Fibroblast of skin of scalp (primary cell): ENCODE measurements at places on chromosomes 1 and 21.

DNA sequence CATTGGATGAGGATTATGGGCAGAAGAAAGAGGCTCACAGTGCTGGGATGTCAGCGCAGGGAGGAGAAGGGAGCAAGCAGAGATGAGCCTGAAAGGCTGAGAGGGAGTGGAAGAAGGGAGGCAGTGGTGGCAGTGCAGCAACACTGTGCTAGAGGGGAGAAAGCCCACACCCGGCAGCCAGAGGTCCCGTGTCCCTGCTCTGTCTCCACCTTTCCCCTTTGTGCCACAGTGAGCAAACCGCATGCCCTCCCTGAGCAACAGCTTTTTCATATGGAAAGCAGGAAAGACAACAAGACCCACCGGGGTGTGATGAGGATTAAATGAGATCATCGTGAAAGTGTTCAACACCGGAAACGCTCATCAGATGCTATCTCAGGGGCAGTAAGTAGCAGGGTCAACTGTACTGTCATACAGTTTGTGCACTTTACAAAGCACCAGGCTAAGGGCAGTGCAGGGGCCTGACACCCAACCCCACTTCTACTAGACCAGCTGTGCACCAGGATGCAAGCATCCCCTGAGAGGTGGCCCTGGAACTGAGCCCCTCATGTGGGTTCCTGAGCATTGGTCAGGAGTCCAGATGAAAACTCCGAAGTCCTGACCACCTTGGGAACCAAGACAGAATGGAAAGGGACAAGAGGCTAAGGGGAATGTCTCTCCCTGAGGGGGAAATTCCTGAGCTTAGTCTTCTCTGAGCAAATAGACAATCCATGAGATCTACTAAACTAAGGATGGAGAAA lies 9.1 kb downstream of the NHLH1 start:
- DNase-seq, result peak; percentile 61

DNA sequence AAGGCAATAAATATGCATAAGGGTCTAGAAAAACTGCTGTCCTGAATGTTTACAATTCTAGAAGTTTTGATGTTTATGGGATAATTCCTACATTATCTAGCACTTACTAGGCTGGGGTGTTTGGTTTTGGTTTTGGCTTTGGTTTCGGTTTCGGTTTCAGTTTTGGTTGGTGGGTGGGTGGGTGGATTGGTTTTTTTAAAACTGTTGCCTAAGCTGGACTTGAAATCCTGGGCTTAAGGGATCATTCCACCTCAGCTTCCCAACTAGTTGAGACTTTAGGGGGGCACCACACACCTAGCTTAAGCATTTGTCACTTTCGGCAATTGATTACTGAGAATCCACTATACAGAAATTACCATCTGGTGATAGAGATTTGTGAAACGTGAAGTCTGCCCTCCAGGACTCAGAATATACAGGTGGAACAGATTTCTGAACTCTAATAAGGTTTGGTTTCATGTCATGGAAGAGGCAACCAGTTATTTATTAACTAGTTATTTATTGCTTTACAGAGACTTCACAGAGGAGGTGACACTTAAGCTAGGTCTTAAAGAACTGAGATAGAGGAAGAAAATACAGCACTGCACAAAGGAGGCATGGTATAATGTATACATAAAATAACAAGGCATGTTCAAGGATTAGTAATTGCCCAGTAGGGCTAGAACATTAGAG lies 69.6 kb downstream of the PIK3R3 start:
- peak; percentile 9 for DNase-seq

GRCh38 chr1:62367005-62367557 lies 47.8 kb upstream of the KANK4 start:
- no peak for DNase-seq

GRCh38 chr1:40197656-40198055 lies 36.5 kb downstream of the RLF start:
- no peak for DNase-seq

- DNase-seq, result no peak
These were observed 633 bp downstream of the DMRTA2 start for GRCh38 chr1:50422675-50422945.

DNA sequence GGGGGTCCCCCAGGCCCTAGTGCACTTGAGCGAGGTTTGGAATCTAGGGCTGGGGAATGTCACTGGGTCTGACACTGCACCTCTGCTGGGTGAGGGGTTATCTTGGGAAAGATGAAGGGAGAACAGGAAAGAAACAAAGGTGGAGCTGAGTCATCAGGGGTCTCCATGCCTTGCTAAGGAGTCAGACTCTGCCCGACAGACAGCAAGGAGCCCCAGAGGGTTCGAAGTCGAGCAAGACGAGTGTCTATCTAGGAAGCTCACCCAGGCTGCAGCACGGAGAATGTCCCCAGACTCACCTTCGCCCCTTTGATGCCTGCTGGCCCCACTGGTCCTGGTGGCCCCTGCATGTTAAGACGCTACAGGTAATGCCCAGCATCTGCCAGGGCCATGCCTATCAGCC lies 18.0 kb downstream of the COL16A1 start:
- DNase-seq, result no peak

DNA sequence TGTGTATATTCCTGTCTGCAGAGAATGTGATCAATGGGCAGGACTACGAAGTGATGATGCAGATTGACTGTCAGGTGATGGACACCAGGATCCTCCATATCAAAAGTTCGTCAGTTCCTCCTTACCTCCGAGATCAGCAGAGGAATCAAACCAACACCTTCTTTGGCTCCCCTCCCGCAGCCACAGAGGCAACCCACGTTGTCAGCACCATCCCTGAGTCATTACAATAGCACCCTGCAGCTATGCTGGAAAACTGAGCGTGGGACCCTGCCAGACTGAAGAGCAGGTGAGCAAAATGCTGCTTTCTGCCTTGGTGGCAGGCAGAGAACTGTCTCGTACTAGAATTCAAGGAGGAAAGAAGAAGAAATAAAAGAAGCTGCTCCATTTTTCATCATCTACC lies 65.2 kb downstream of the OLFML2B start:
- DNase-seq, result peak; percentile 45

GRCh38 chr1:1118876-1119220 lies 3.0 kb upstream of the C1orf159 start:
- DNase-seq, result no peak

DNA sequence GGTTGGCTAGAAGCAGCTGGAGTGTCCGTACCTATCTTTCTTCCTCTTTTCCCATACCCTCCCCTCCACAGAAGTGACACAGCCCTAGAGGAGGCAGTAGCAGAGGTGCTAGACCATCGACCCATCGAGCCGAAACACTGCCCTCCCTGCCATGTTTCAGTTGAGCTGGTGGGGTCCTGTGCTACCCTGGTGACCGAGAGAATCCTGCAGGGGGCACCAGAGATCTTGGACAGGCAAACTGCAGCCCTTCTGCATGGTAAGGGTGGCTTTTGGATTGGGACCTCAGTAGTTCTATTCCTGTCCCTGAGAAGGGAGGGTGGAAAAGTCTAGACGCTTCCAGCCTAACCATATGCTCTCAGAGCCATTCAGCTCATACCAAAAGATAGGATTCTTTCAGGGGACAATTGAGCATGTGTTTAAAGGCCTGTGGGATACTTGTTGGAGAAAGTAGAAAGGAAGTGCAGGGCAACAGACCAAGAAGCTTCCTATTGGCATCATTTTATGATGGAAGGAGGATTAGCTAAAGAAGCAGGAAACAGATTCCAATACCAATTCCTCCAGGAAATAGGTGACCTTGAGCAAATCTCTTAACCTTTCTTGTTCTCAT lies 11.7 kb upstream of the BNIPL start:
- DNase-seq, result peak; percentile 66

- no peak for DNase-seq
These were observed 10.3 kb upstream of the SLC45A1 start for GRCh38 chr1:8307628-8308027.

- no peak for DNase-seq
These were observed 50.3 kb downstream of the SYT2 start for GRCh38 chr1:202659974-202660373.

DNA sequence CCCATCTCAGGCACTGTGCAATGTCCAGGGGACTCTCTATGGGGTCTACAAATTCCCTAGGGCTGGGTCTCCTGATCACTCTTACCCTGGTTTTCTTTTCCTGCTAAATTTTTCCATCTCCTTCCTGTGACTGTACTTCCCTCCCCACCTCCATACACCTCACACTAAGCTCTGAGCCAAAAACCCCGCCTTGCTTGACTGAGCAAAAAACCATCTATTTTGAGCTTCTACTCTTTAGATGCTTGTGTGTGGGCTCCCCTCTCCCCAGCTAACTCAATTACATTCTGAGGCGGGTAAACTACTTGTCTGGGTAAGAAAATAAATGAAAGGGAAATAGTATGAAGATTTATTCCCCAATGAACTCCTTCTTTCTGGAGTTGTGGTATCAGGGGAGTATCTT lies 187.9 kb downstream of the PTPRU start:
- no peak for DNase-seq

DNA sequence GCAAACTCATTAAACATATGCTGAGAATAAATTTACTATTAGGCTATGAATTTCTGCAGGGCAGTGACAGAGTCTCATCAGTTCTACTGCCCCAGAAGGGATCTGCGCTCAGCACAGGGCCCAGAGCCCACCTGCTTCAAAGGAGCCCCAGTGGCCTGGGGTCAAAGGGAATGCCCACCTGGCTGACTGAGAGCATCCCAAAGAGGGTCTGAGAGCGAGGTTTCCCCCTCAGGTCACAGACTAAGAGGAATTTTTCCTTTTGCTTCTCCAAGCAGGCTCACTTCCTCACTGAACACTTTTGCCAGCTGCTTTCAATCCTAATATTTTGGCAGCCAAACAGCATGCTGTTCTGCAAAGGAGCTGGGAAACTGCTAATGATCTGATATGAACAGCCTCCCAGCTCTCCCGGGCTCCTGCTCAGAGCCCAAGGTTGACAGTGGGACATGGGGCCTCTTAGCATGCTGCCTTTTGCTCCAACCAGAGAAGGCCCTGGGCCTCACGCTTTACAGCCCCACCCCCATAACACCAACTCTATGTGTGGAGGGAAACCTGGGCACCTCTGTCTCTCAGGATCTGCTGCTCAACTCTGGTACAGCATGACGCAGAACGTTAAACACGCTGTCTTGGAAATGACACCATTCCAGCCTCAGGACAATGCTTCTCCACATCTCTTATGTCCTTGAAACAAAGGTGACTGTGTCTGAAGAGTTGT lies 70.7 kb upstream of the SYT6 start:
- no peak for DNase-seq

DNA sequence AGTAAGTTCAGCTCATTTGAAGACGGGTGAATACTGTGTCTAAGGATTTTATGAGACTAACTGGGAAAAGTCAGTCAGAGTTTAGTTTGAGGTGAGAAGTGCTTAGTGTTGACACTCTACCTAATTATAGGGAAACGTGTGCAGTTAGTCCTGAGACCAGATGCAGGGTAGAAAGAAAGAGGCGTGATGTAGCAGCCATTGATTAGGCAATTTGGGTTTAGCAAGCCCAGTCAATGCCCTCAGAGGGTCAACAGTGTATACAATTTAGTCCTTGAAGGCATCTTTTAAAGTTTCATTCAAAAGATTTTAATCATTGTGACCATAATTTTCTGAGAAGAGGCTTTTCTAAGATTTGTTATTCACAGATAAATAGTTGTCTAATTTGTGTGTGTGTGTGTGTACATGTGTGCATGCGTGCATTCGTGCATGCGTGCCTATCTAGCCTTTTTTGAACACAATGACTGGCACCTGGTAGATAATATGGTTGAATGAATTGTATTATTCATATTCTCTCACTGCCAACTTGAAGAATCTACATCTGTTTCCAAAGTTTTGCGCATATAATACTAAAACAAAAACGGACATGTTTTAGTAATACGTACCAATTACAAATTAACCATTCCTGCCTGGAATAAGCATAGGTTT lies 332.9 kb downstream of the SRGAP2C start:
- DNase-seq, result no peak
